CD4-positive, alpha-beta T cell treated with Interferon gamma for 1 hour (primary cell): ENCODE measurements at places on chromosomes 4 and X.

GRCh38 chr4:150302553-150302952 lies 224.3 kb downstream of the DCLK2 start:
- no peak for DNase-seq

GRCh38 chrX:45667666-45668065 lies 467.0 kb upstream of the DIPK2B start:
- no peak for DNase-seq

GRCh38 chrX:77704881-77705280 lies 81.1 kb downstream of the ATRX start:
- no peak for DNase-seq

GRCh38 chr4:3062471-3062870 lies 11.9 kb downstream of the HTT-AS start:
- no peak for DNase-seq

DNA sequence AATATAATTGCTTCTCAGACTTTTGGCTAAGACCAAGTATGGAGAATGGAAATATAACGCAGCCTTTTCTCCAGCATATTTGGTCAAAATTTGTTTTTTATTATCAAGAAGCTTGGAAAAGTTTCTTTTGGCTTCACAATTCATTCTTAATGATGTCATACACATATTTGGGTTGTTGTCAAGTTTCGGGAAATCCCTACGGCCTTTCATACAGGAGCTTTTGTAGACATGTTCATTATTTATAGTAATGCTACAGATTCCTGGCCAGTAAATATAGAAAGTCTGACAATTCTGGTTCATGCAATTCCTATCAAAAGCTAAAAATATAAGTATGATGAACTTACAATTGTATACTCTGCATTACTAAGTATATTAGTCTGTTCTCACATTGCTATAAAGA lies 112.9 kb downstream of the IRF2 start:
- DNase-seq: no peak

DNA sequence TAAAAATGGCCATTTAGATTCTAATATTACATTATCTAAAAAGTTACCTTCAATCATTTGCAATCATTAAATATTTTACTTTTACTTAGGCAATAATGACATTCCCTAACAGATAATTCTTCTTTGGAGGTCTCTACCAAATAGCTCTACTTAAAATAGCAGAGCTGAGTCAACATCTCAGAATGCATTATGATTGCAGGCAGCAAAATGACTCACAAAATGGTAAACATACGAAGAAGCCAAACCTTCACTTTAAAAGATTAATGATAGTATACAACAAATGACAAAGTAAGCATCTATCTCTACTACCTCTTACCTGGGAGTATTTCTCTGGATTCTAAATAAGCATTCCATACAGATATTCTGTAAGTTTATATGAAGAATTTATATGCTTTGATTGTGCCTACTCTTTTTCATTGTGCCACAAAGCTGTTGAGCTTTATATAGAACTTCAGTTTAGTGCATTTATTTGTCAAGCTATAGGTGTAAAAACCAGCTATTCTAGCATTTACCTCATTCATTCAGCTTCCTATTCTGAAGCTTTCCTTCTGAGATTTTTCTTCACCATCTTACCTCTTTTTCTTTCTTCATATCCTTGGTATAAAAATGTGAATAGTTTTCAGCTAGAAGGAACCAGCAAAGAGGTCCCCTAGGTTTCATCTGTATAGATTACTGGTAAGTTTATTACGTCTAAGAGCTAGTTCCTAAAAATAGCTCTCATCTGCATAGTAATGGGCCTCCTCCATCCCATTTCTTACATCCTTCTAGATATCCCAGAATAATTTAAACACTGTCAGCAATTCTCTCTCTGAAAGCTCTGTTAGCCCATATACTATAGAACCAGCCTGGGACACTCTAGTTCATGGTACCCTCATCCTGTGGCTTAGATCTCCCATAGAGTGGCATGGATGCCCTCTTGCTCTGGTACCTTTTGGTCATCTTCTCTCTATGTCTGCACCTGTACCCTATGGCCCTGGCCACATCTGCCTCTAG lies 17.2 kb upstream of the SPCS3 start:
- DNase-seq: no peak

DNA sequence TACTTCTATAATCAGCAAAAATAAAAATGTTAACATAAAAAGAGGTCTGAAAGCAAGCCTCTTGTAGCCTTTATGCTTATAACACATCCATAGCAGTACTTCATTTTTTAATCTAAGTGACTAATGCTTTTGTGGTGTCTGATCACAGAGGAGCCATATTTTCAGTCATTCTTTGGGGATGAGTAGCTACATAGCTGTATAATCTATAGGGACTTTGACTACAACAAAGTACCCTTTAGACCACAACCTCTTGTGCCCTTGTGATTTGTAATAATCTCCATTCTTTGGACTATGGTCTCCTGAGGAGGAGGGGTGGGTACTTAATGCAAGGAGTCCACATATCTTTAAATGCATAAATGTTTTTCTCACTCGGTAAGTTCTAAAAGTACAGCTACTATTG lies 9.6 kb downstream of the DRP2 start:
- no peak for DNase-seq

DNA sequence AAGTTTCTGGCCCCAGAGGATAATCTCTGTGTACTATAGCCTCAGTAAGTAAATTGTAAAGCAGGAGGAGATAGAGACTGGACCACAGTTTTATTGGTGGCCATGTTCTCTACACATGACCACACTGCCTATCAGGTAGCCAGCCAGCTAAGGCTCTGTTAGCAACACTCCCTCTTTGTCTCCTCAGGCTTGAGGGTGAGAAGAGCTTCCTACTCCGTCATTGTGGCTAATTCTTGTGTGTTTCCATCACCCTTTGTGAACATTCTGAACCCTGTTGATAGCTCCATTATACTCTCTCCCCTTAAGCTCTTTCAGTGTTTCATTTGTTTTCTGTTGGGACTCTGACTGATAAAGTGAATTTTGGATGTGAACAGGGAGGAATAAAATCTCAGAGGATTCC lies 233.4 kb downstream of the CFAP299 start:
- DNase-seq: no peak

DNA sequence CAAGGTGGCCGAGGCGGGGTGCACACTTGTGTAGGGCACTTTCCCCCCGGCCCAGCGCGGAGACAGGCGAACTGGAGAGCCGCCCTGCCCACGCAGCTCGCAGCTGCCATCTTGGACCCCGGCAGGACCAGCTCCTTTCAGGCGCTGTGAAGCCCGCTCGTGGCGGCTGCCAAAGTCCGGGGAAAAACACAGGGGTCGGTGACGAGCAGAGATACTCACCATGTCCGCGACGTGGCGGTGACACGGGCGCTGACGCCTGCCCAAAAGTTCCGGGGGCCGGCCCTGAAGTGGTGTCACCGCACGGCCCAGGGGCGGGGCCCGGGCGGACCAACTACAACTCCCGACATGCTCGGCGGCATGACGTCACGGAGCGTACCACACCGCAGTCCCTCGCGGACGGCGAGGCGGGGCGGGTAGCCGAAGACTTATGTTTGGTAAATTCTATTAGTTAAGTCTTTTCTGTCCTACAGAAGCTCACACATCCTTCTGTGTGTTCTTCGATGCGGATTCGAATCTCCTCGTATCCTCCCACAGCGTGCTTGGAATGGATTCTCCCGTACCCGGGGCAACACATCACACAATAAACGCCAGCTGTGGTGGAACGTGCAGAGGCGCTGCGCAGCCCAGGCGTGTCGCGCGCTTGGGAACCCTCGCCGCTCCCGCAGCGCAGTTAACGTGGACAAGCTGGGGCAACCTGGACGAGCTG lies at the start of gene UFSP2:
Gene UFSP2, minus strand, starts transcription at position 318 of the 706 bp plus-strand sequence. Its CDS starts 96 bp downstream, at position 222.
- DNase-seq: peak; percentile 89

DNA sequence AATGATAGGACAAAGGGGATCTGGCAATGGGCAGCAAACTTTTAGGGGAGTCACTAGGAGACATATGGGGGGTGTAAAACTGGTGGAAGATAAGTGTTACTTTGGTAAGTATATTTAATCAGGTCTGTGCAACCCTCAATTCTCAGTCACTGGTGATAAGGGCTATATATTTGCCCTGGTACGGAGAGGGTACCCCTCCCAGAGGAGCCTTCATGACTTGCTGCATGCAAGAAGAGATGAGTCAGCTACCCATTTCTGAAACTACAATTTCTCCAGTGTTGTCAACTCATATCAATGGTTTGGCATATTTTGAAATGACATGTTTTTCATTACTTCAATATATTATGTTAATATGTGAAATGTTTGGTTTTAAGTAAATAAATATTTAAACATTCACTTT lies 14.3 kb downstream of the SMARCAD1 start:
- DNase-seq: no peak

DNA sequence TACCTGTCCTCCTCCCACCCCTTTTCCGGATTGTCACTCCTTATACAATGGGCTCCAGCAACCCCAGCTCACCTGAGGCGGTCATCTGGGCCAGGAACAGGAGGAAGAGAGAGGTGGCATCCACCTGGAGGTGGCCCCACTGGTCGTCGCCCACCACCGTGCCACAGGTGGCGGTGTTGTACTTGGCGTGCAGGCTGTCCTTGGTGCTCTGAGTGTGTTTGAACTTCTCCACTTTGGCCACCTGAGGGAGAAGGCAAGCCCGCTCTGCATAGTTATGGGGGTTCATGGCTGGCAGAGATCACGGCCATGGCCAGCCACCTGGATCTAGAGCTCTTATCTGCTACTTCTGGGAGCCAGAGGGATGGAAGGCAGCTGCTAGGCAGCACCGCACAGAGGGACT lies 32.9 kb downstream of the PHKA2 start:
- no peak for DNase-seq

DNA sequence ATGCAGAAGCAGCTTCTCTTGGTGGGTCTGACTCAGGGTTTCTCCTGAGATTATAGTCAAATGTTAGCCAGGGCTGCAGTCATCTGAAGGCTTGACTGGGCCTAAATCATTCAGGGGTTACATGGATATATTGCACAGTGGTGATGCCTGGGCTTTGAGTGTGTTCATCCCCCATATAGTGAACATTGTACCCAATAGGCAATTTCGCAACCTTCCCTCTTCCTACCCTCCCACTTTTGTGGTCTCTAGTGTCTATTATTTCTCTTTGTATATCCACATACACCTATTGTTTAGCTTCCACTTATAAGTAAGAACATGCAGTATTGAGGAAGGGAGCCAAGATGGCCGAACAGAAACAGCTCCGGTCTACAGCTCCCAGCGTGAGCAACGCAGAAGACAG lies 90.3 kb upstream of the CAMK2D start:
- no peak for DNase-seq

DNA sequence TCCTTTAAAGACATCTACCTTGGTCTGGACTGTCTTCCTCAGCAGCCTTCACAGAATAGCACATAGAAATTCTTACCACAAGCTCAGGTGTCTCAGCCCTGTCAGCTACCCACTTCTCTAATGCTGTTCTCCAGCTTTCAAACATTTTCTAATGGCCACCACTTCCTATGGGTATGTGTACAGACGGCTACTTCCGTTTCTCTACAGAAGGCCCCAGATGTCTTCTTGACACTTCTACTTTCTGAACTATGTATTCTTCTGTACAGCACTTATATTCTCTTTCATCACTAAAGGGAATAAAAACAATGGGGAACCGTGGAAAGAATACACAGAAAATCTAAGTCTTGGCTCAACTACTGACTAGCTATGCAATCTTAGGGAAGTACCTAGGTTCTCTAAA lies 13.3 kb downstream of the OPHN1 start:
- no peak for DNase-seq

DNA sequence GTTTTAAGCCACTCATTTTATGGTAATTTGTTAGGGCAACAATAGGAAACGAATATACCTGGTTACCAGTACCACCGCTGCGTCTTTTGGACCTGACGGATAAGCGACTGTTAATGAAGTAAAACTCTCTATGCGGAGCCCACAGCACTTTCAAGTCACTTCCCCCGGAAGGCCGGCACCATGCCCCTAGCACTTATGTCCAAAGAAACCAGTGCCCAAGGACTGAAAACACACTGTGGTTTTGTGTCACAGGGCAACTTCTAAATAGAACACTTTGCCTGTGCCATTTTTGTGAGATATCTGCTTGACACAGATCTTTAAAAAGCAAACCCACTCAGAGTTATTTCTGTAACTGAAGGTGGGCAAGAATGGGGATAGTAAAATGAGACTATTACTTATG lies 22.7 kb downstream of the SH3KBP1 start:
- DNase-seq: no peak

- no peak for DNase-seq
Measured at GRCh38 chr4:77347351-77347966, 190.5 kb downstream of the CCNG2 start.

GRCh38 chr4:181550381-181550780 lies 692.8 kb upstream of the TENM3 start:
- DNase-seq: no peak

DNA sequence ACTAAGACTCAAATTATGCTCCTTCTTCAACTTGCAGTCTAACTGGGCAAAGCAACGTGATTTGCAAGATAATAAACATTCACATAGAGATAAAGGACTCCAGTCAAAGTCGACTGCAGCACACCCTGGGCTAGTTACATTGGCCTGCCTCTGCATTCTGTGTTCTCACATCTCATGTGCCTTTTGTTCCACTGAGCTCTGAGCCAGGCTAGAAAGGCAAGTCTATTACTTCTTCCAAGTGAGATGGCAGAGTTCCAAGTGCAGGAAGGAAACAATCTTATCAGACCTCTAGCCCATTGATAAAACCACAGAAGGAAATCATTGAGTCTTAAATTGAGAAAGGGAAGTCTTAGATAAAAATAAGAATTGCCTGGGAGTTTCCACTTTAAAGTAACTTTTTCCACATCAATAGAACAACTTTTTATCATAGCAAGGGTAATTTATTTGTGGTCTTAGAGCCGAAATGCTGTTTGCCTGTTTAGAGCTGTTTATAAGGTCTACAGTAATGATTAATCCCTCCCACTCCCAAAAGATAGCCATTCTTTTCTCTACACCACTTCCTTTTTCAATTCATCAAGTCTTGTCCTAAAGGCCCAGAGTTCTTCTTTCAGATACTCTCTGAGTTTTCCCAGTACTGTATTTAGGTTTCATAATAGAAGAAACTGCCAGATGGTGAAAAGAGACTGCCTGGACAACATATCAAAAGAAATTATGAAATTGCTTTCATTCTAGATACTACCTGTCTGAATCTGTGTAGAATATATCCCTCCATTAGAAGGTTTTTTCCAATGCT lies 200.2 kb downstream of the GUCY2F start:
- no peak for DNase-seq

DNA sequence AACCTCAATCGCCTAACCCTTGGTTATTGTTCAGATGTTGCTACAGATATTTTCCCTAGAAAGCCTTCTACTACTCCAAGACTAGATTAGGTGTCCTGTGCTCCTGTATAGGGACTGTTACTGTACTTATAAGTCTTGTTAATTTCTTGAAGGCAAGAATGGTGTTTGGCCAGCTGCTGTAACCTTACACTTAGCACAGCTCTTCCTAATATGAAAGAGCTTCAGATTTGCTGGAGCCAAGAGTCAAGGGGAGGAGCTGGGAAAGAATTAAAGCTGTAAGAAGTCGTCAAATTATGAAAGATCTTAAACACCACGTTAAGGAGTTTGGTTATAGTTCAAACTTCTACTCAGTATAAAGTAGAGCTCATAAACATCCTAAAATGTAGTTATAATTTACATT lies 245.9 kb upstream of the TLL1 start:
- no peak for DNase-seq

DNA sequence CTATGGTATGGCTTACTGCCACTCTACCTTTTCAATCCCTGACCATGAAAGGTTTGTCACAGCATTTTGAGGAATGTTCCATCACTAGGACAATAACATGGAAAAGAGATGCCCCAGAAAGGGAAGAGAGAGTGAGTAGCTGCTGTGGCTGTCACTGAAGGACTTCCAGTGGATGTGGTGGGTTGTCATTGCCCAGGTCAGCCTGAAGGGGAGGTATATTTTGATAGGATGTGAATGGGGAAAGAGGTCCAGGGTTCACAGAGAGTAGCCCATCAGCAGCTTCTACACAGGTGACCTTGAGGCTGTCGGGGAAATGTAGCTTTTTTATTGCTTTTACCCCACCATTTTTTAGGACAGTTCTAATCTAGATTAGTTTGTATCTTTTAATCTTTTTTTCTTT lies 30.8 kb downstream of the MTM1 start:
- no peak for DNase-seq
